Immature natural killer cell (primary cell): ENCODE measurements at places on chromosomes 16 and 17. TPM values are rescaled to one million over a fixed set of nuclear protein-coding genes. Genes with fewer than 3 reads are reported as not detected.
A peak's percentile ranks its signal among the peaks of the same experiment; 100 is the strongest.

- no peak for DNase-seq
Measured at GRCh38 chr17:49318435-49318965, 43.5 kb downstream of the ZNF652 start.

GRCh38 chr16:3789375-3790099 lies 72.2 kb upstream of the TRAP1 start:
- DNase-seq = peak; percentile 76

GRCh38 chr16:12664164-12664733 lies 139.4 kb downstream of the CPPED1 start:
- DNase-seq = no peak

- no peak for DNase-seq
Measured at GRCh38 chr17:79777120-79777893, 641 bp upstream of the CBX2 start.

- DNase-seq = no peak
Measured at GRCh38 chr17:16889088-16889465, 82.8 kb downstream of the TNFRSF13B start.

The DNAJA2 gene
- 57.4 TPM for polyA plus RNA-seq

DNA sequence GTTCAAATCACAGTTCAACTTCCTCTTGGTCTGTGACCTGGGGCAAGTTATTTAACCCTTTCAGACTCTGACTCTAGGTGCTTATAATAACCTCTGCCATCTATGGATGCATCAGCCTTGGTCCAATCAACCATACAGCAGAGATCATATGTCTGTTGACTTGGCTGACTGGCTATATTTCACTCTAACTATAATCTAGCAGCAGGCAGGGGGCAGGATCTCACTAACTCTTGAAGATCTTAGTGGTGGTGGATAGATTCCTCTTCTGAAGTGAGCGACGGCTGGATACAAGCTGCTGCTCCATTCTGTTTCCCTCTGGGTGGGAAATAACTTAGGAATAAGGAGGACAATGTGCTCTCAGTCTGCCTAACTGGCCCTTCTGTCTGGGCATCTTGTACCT lies 146.6 kb downstream of the SKAP1 start:
- DNase-seq = no peak

The C17orf100 gene
- polyA plus RNA-seq = not detected

DNA sequence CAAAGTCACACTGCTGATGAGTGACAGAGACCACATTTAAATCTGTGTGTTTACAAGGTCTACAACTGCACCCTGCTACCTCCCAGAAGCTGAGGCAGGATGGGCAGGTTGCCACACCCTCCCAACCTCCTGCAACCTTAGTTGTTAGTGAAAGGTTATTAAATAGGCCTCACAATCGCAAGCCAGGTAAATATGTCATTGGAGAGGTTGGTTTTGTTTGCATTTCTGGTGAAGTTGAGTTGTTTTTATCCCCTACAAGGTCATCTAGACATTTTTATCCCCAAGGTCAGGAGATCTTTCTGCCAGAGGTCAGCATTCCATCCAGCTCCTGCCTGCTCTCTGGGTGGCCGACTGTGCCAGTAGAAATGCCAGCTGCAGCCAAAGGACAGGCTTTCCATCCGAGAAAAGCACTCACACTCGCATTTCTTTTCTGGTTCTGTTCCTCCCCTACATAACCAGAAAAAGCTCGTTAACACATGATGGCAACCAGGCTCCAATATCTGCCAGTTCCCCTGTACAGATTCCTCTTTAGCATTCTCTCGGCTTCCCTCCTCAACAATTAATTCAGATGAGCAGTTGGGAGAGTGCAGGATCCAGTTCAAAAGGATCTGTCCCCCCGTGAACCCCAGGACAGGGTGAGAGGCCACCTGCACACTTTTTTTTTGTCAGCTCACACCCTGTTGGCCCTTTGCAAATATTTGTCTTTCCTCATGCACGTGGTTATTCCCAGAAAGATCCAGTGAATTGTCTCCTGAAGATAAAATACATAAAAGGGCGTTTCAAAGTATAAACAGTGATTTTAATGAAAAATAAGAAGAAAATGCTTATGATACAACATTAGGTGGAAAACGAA lies 562.8 kb downstream of the MAF start:
- DNase-seq = no peak

The MT3 gene
- not detected for polyA plus RNA-seq

DNA sequence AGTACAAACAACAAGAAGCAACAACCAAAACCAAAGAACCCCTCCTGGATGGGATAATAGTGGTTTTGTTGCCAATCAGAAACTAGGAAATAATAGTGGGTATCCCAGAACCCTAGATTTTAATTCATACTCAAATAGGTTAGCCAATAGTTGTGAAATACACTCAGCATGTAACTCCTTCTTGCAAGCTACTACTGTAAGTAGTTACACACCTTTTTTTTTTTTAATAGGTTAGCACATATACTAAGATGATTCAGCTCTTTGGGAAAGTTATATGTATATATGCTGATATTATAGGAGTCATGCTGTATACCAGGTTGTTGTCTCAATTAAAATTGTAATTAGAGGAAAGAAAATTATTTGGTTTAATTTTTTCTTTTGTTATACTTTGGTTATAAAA lies 92.5 kb upstream of the HAS3 start:
- DNase-seq = no peak

The HYDIN gene
- polyA plus RNA-seq = not detected

DNA sequence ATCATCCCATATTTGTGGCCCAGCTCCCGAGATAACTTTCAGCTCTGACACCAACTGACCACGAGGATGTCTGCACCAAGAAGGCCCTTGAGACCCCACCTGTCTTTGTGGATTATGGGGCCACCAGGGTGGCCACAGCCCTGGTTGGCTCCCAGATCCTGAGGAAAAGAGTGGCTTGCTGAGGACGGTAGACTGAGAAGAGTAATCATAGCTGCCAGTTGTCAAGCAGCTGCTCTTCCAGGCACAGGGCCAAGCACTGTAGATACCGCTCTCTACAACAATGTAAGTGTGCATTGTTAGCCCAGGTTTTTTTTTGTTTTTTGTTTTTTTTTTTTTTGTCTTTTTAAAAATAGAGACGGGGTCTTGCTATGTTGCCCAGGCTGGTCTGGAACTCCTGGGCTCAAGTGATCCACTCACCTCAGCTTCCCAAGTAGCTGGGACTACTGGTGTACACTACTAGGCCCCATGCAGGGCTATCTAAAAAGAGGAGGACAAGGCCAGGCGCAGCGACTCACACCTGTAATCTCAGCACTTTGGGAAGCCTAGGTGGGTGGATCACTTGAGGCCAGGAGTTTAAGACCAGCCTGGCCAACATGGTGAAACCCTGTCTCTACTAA lies 9.6 kb downstream of the ZNF205 start:
- DNase-seq = no peak

- DNase-seq = no peak
Measured at GRCh38 chr17:61570118-61570517, 20.9 kb downstream of the NACA2 start.

The FN3KRP gene
- polyA plus RNA-seq = 47.3 TPM

The DOK4 gene
- polyA plus RNA-seq = 2.2 TPM

- no peak for DNase-seq
Measured at GRCh38 chr17:2415081-2415480, 14.2 kb upstream of the MNT start.

- DNase-seq = no peak
Measured at GRCh38 chr17:2860045-2860444, 63.8 kb downstream of the RAP1GAP2 start.

- no peak for DNase-seq
Measured at GRCh38 chr17:49333804-49334203, 28.2 kb downstream of the ZNF652 start.

DNA sequence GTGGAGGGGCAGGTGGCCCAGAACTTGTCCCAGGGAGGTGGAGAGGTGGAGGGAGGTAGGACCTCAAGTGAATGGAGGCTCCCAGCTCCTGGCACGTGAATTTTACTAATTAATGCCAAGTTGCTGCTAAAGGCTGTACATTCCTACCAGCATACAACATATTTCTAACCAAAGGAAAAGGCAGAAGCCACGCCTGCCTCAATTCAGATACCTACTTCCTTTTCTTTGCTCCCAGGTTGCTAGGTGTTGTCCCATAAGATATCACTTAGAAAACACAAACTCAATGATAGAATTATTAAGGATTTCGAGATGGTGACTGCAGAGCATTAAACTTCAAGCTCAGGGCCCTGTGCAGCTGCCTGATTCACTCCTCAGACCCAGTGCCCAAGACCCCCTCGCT lies 20.5 kb upstream of the SMPD3 start:
- DNase-seq = no peak
